Activated CD4-positive, alpha-beta T cell treated with anti-CD3 and anti-CD28 coated beads, Interleukin-2, amount 10 ng/mL, durations not matched to agents 7 days and 5 days (primary cell): ENCODE measurements at places on chromosomes 6 and 20. TPM values are rescaled to one million over a fixed set of nuclear protein-coding genes. Genes with fewer than 3 reads are reported as not detected.

HLA-DMB gene
- 8.5 TPM for total RNA-seq

- H3K4me1 ChIP-seq: peaks cover 43% of the 10 kb centered on the region
- DNase-seq: peak; percentile 54
- H3K27me3 ChIP-seq: peaks cover 21% of the 10 kb centered on the region
- peak overlapping the region; percentile 98 for H3K4me3 ChIP-seq
- H3K27ac ChIP-seq: peak overlapping the region; percentile 97
These were observed 417 bp downstream of the NFATC2 start for GRCh38 chr20:51542033-51542570.

DNA sequence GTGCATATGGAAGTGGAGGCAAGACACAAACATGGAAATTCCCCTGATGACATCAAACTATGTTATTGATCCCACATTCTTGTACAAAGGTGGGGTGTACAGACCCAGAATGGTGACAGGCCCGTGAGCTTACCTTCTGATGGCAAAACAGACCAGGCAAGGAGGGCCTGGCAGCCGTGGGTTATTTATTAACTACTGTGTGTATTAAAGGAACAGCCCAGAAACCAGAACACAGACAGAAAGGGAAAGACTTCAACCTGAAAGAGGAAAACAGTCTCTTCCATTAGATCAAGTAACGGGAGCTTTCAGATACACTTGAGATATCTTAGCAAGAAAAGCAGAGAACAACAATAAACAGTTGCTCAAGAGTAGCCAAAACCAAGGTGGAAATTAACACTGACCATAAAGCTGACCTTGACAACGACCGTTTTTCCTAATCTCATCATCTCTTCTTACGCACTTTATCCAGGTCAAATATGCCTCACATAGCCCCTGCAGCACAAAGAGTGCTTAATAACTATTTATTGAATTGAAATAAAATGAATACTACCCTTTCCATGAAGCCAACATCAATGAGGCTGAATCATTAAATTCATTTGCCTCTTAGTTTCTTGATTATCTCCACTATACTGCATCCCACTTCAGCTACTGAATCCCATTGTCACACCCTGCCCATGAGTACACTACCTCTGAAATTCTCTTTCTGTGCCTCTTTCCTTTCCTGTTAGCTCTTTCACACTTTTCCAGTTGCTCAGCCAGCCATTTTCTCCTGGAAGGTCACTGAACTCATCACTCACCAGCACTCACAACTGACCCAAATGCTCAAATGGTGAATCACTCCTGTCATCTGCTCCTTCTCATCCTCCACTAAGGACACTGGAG is 67.4 kb downstream of the MOXD1 start:
- H3K27me3 ChIP-seq: no peaks in the 10 kb centered on the region
- no peak overlapping the region for H3K27ac ChIP-seq
- no peaks in the 10 kb centered on the region for H3K36me3 ChIP-seq
- no peak overlapping the region for H3K4me3 ChIP-seq

DNA sequence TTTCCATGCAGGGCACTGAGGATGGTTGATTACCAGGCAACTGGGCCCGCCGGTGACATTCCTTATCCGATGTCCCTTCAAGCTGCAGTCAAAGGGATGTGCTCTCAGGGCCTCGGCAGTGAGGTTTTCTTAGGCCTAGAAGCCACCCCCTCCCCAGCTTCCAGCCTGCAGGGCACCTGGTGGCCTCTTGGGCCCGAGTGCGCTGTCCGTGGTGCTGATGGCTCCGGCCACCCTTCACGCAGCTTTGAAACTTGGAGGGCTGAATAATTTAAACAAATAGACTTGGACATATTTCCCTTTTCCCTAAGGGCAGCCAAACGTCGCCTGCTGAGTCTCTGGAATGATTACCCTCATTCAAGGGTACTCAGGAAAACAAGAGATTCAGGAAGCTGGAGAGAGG is 8.9 kb upstream of the MLN start:
- peaks cover 51% of the 10 kb centered on the region for H3K27me3 ChIP-seq
- peak; percentile 58 for DNase-seq
- peaks cover 9% of the 10 kb centered on the region for H3K4me1 ChIP-seq
- H3K36me3 ChIP-seq: no peaks in the 10 kb centered on the region
- H3K4me3 ChIP-seq: no peak overlapping the region

TBC1D7 gene
- total RNA-seq: 18.1 TPM

DNA sequence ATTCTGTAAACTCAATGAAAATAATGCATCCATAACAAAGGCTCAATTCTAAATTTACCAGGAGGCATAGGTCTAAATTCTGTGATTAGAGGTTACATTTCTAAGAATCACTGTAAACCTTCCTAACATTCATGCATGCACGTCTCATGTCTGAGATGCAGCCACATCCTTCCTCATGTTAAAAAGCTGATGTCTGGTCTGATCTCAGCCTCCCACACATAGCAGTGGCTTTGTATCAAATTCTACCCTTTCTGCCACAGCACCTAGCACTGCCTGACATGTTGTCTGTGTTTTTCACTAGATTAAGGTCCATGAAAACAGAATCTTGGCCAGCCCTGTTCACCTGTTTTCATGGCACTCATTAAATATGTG is 171.1 kb downstream of the WDR27 start:
- H3K27ac ChIP-seq: peak overlapping the region; percentile 74
- H3K4me3 ChIP-seq: peak overlapping the region; percentile 31
- H3K36me3 ChIP-seq: peaks cover 8% of the 10 kb centered on the region
- DNase-seq: peak; percentile 36
- peaks cover 20% of the 10 kb centered on the region for H3K4me1 ChIP-seq

CCDC170 gene
- total RNA-seq: not detected

LST1 gene
- 33.3 TPM for total RNA-seq

ZC3H12D gene
- 10.7 TPM for total RNA-seq

DNA sequence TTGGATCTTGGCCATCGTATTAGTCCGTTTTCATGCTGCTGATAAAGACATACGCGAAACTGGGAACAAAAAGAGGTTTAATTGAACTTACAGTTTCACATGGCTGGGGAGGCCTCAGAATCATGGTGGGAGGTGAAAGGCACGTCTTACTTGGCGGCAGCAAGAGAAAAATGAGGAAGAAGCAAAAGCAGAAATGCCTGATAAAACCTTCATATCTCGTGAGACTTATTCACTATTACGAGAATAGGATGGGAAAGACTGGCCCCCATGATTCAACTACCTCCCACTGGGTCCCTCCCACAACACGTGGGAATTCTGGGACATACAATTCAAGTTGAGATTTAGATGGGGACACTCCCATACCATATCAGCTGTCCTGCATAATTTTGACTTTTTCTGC is 20.1 kb upstream of the REPS1 start:
- H3K27ac ChIP-seq: no peak overlapping the region
- no peaks in the 10 kb centered on the region for H3K36me3 ChIP-seq
- no peaks in the 10 kb centered on the region for H3K27me3 ChIP-seq
- no peaks in the 10 kb centered on the region for H3K4me1 ChIP-seq

ADGRF4 gene
- total RNA-seq: not detected

DNA sequence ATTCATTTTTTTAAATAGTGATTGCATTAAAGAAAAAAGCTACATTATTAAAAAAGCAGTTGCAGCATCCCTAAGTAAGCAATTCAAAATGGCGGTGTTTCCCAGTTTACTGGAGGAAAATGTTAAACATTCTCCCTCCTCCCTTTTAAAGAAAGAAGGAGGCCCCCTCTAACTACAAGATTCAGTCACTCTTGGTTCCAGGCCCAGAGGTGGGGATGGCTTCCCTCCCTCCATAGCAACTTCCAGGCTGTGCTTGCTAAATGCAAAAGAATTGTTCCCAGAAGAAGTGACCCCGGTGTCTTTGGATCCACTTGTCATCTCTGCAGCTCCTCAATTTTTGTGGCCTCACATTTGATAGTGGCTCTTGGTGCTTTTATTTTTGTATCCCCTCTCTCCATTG is 165.9 kb downstream of the SOBP start:
- peaks cover 56% of the 10 kb centered on the region for H3K4me1 ChIP-seq
- peaks cover 8% of the 10 kb centered on the region for H3K27me3 ChIP-seq
- DNase-seq: no peak
- peaks cover 6% of the 10 kb centered on the region for H3K36me3 ChIP-seq

DNA sequence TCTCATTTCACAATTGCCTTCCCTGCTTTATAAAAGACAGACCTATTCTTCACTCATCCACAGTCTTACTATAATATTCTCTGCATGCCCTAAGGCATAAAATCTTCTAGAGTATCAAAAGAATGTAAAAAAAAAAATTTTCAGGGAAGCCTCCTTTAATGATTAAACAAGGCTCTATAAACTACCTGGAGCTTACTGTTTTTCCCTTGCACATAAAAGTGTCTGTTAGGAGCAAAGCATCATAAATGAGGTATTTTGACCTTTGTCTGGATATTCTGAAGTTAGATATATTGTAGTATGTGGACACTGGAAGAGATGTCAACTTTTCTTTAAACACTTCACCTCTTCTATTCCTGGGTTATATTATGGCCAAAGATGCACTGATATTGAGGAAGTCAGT is 97.5 kb downstream of the ARHGAP18 start:
- no peaks in the 10 kb centered on the region for H3K4me1 ChIP-seq
- peaks cover 2% of the 10 kb centered on the region for H3K36me3 ChIP-seq
- H3K4me3 ChIP-seq: no peak overlapping the region
- H3K27me3 ChIP-seq: no peaks in the 10 kb centered on the region

DNA sequence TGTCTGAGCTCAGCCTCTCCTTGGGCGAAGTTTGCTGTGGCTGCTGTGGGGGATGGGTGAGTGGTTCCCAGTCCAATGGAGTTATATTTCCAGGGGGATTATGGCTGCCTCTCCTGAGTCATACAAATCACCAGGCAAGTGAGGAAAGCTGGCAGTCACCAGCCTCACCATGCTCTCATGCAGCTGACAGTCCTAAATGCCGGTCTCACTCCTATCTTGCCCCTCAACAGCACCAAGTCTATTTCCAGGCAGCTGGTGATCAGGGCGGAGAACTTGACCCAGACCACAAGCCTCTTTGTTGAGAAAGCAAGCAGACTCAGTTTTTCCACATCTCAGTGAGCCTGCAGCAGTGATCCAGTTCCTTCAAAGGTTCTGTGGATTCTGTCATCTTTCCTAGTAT is 98.9 kb downstream of the TBC1D32 start:
- no peak overlapping the region for H3K4me3 ChIP-seq
- H3K36me3 ChIP-seq: peaks cover 15% of the 10 kb centered on the region
- no peak for DNase-seq
- H3K27ac ChIP-seq: no peak overlapping the region
- H3K4me1 ChIP-seq: peaks cover 3% of the 10 kb centered on the region
- no peaks in the 10 kb centered on the region for H3K27me3 ChIP-seq

DNA sequence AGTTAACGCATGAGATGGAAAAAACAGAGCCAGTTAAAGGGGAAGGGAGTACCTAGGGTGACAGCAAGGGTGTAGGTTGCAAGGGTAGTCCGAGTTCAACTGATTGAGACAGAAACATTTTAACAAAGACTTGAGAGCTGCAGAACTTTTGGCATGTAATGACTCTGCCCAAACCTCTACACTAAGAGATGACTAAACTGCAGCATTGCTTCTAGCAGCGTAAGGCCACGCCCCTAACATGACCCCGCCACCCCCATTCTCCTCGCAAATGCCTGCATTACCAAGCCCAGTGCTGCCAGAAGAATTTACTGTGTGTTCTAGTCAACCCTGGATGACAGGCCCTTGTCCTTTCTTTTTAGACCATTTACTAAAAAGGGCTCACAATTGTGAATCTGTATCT is 6.3 kb upstream of the HINT3 start:
- DNase-seq: no peak
- no peak overlapping the region for H3K4me3 ChIP-seq
- no peak overlapping the region for H3K27ac ChIP-seq
- peaks cover 10% of the 10 kb centered on the region for H3K27me3 ChIP-seq
- no peaks in the 10 kb centered on the region for H3K36me3 ChIP-seq
- H3K4me1 ChIP-seq: peaks cover 5% of the 10 kb centered on the region

- peaks cover 2% of the 10 kb centered on the region for H3K27me3 ChIP-seq
- DNase-seq: peak; percentile 70
- H3K4me1 ChIP-seq: peaks cover 6% of the 10 kb centered on the region
These were observed 68.0 kb downstream of the PLAGL1 start for GRCh38 chr6:143940011-143940597.

DNA sequence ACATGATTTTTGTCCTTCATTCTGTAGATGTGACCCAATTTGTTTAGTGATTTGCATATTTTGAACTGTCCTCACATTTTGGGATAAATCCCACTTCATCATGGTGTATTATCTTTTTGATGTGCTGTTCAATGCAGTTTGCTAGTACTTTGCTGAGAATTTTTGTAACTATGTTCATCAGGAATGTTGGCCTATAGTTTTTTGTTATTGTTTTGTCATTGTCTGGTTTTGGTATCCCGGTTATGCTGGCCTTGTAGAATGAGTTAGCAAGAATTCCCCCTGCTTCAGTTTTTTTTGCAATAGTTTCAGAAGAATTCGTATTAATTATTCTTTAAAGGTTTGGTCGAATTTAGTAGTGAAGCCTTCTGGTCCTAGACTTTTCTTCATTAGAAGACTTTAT is 11.9 kb downstream of the KIF25 start:
- no peaks in the 10 kb centered on the region for H3K4me1 ChIP-seq
- no peak overlapping the region for H3K27ac ChIP-seq
- DNase-seq: no peak
- no peak overlapping the region for H3K4me3 ChIP-seq

MANEA gene
- total RNA-seq: 27.3 TPM

GRCh38 chr6:142796571-142796970 is 148.4 kb downstream of the HIVEP2 start:
- peaks cover 26% of the 10 kb centered on the region for H3K4me1 ChIP-seq
- DNase-seq: no peak

HTR1B gene
- not detected for total RNA-seq

DNA sequence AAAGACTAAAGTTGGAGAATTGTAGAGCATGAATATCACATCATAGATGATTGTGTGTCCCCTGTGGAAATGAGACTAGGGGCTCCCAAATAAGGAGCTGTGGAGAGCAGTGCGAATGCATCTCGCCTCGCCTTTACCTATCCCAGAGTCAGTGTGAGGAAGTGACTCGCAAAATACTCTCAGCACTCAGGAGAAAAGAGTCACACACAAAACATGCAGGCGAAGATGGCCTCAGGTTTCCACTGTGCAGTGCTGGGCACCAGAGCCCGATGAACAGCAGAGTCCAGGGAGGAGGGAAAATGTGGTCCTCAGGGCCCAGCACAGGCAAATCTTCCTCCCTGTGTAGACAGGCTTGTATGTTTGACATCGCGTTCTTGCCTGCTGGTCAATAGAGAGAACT is 126.5 kb upstream of the AFDN start:
- H3K27ac ChIP-seq: peak overlapping the region; percentile 95
- peaks cover 29% of the 10 kb centered on the region for H3K4me1 ChIP-seq
- H3K4me3 ChIP-seq: no peak overlapping the region
- DNase-seq: no peak

GRCh38 chr6:156719395-156719719 is 57.8 kb upstream of the ARID1B start:
- peaks cover 8% of the 10 kb centered on the region for H3K27me3 ChIP-seq
- no peak for DNase-seq
- peak overlapping the region; percentile 74 for H3K27ac ChIP-seq
- peaks cover 10% of the 10 kb centered on the region for H3K4me1 ChIP-seq

DNA sequence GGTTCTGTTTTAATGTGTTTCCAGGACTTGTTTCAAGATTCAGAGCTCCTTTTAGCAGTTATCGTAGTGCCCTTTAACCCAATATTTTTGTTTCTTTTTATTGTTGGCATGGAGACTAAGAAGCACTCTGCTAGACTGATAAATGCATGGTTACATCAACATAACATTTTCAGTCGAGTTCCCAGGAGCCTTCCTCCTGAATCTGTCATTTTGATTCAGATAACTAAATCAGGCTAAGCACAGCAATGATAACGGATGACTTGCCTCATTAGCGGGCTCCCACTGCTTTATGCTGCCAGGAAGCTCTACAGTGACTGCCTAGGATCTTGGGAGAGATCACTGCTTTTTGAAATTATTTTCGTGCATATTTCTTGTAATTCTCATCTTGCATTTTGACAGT is 772.8 kb upstream of the GJE1 start:
- peaks cover 8% of the 10 kb centered on the region for H3K27me3 ChIP-seq
- no peak for DNase-seq
- no peak overlapping the region for H3K27ac ChIP-seq
- no peaks in the 10 kb centered on the region for H3K4me1 ChIP-seq
- H3K36me3 ChIP-seq: no peaks in the 10 kb centered on the region
- no peak overlapping the region for H3K4me3 ChIP-seq
